ENCODE measurements at places on chromosomes 4 and X.

DNA sequence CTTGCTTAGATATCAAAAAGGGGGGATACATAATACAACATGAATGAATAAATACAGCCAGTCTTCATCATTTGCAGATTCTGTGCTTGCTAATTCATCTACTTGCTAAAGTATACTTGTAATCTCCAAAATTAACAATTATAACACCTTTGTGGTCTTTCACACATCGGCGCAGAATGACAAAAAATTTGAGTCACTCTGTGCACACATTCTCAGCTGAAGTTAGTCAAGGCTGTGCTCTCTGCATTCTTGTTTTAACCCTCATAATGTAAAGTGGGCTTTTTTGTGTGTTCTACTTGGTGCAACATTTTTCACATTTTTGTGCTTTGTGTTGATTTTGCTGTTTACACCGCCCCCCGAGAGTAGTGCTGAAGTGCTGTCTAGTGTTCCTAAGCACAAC, 65.8 kb upstream of the GPRIN3 start:
- DNase-seq = no peak

GRCh38 chr4:55118397-55118796, 7.0 kb downstream of the KDR start:
- DNase-seq = no peak

DNA sequence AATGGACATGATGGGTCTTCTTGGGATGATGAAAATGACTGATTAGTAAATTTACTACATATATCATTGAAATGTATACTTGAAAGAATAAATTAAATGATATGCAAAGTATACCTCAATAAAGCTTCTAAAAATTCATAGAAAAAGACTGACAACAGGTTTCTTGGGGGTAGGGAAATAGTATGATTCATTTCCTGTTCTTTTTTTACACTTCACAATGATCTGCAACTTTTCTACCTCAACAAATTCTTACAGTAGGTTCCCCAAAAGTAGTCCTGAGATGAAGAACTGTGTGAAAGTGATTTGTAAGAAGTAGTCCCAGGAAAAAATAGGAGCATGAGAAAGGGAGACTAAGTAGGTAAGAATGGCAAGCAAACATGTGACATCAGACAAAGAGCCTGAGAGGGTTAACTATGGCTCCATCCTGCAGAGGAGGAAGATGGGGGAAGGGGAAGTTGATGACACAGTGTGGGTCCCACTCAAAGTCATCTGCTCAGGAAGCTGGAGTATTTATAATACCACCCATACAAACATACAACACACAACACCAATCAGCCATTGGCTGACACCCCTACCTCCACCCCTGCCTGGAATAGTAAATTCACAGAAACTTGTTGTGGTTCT, 73.9 kb downstream of the ARHGAP6 start:
- no peak for DNase-seq

GRCh38 chr4:1797861-1798579, 4.9 kb downstream of the FGFR3 start:
- no peak for DNase-seq

GRCh38 chr4:85682391-85682790, 207.4 kb downstream of the ARHGAP24 start:
- no peak for DNase-seq

DNA sequence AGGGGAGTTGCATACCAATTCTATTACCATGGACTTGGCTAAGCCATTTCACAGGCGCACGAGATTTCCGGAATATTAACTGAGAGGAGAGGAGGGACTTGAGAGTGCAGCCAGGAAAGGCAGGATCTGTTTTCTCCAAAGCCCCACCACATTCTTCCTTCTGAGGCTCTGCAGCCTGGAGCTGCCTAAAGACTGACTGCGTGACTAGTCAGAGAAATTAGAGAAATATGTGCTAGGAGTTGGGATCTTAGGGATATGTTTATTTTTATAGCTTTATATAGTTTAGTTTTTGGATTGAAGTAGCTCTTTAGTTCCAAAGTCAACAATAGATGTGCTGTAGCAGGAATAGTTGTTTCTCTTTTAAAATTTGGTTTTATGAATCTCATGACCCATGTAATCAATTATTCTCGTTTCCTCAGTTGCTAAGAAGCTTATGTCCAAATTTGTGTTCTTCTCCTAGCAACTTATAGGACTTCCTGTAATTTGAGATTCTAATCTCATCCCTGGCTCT, 300.1 kb upstream of the DDX53 start:
- peak; percentile 38 for DNase-seq

- DNase-seq = no peak
Observed at GRCh38 chrX:133513123-133513522, 97.8 kb upstream of the GPC4 start.

DNA sequence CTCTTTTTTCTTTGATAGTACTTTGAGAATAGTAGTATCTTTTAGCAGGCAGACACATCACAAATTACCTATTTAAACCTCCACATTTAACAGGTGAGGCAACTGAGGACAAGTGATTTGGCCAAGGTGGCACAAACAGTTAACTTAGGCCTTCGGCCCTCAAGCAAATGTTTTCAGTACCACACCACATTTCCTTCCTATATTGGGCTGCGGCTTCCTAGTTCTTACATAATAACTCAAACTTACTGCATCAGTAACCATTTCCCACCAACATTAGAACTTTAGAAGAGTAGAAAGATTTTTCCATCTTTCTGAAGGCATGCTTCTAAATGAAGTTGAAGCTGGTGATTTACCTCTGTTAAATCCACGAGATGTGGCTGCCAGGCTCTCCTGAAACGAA, 63.2 kb upstream of the SLC4A4 start:
- DNase-seq = no peak

DNA sequence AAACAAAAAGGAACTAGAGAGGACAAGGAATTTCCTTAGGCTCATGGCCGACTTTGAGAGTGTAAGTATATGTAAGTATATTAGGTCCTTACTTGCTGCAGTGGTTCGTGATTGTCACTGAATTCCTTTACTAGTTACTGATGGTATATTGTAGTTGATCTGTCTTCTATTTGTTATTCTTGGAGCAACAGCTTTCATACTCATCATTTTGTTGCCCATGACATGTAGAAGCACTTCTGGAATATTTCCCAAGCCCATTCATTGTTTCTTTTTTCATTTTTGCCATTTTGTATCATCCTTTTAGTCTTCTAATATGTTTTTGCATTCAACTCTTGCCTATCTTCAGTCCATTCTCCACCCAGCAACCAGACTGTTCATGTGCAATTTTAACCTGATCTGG, 170.0 kb downstream of the ARHGAP10 start:
- DNase-seq = no peak

- no peak for DNase-seq
Observed at GRCh38 chr4:142307857-142308256, 538.2 kb downstream of the INPP4B start.

DNA sequence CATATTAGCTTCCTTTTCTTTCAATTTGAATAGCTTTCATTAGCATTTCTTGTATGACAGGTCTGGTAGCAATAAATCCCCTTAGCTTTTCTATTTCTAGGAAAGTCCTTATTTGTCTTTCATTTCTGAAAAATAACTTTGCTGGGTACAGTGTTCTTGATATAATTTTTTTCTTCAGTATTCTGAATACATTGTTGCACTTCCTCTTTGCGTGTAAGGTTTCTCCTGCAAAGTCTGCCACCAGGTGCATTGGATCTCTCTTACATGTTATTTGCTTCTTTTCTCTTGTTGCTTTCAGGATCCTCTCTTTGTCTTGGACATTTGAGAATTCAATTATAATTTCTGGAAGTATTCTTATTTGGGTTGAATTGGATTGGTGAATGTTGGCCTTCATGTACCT, 663.7 kb downstream of the GRXCR1 start:
- DNase-seq = no peak

DNA sequence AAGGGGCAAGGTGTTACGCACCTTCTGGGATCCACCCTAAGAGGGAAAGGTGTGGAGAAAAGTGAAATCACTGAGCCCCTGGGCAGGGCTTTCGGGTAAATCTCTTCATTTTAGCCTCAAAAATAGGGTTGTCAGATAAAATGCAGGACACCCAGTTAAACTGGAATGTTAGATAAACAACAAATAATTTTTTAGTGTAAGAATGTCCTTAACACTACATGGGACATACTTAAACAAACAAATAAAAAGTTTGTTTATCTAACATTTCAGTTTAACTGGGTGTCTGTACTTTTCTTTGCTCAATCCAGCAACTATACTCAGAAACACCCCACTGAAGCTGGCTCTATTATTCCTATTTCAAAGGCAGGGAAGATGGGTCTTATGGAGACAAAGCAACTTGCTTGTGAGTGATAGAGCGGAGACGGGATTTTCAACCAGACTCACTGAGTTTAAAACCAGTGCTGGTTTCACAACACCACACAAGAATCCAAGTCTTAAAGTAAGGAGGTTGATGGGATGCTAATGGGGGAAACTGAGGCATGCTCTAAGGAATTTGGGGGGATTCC, 144.8 kb upstream of the RBPJ start:
- DNase-seq = no peak

DNA sequence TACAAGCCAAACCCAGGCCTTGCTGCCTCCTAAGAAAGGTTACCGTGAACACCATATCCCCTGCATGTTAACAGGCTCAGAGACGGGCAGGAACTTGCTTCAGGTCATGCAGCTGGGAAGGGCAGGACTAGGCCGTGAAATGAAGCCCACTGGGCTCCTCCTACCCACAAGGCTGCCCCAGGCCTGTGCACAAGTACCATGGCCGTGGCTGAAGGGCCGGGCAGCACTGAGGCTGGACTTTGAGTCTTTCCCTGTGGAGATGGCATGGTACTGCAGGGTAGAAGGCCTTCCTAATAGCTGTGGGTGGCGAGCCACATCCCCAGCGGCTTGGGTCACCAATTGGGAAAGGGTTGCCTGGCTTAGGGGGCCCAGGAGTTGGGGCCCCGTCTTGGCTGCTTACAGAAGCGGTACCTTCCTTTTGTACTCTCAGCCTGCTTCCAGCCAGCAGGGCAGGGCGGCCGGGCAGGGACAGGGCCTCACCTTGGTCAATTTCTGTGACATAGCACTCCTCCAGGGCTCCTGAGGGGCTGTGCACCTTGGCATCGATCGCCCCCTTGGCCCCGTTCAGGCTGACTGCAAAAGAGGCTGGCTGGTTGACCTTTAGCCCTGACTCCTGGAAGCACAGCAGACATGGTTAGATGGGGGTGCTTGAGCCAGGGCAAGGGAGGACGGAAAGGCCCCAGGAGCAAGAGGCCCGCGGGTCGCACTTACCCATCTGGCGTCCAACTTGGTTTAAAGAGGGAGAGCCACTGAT, 23.8 kb downstream of the FLNA start:
- DNase-seq = no peak

DNA sequence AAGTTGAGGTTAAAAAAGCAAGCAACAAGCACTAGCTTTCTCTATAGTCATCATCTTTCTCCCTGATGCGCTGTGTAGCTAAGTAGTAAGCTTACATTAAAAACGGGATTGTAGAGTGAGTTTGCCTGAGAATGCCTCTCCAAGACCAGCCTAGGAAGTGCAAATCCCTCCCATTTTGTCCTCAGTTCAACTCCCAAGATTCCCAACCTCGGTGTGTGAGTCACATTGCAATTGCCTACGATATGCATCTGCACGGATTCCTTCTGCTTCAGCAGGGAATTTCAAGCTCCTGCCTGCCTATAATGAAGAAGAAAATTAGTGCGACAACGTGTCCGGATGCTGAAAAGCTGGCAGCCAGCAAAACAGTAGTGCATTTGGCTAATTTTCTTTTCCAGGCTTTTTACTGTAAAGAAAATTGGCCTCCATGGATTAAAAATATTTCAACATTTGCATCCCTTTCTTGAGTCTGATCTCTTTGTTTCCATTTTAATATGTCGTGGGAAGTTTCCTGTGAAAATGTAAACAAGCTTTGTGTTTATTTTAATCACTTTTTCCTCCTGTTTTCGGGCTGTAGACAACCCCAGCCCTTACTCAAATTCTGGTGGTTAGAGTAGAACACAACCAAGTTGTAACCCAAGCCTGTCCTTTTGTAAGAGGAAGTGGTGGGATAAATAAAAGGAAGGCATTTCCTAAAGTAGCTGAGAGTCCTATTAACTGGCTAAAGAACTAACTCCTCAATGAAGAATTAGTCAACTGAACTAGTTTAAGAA, 58.4 kb upstream of the TET2 start:
- DNase-seq = peak; percentile 74

GRCh38 chr4:84952004-84952403, 14.5 kb downstream of the WDFY3 start:
- no peak for DNase-seq

DNA sequence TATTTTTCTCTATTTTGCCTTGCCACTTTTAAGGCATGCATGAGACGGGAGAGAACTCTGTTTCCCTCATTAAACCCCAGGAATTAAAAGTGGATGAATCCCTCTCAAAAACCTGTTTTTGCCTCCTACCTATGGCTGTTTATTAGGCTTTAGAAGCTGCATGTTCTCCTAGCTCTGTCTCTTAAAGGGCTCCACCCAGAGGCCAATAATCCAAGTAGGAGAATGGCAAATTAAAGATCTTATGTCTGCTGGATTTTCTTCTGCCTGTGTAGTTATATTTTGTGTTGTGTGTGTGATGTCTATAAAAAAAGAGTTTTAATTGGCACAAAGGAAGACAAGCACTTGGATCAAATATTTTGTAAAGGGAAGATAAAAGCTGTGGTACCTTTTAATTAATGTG, 32.4 kb downstream of the MAGEC1 start:
- DNase-seq = no peak

- no peak for DNase-seq
Observed at GRCh38 chr4:8350841-8351461, 81.4 kb downstream of the HTRA3 start.

DNA sequence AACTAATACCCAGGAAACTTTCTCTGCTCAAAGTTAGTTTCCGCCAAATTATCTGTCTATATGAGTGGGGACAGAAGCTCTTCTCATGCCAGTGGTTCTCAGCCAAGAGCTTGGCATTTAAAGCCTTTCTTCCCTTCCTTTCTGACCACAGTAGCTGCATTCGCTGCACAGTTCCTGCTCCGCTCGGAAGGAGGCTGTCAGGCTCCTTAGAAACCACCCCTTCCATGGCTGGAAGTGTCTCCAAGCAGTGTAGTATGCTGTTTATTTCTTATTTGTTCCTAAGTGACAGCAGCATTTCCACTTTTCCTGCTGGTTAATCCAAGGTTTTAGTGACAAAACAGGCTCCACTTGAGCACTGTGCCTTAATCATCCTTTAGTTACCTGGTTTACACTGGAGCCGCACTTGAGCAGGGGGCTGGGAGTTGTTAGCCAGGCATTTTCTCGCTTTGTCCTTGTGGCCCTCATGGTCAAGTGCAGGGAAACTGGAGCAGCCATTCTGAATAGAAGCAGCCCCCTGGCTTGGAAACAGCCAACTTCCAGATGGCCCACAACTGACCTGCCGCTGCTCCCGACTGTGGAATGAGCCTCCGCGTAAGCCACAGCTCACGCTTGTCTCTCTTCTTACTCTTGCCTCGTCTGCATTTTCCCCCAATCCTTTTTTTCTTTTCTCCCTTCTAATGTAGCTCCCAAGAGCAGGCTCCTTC, 739.4 kb upstream of the TENM3 start:
- DNase-seq = no peak
